ENCODE measurements at places on chromosomes 4 and X.
A peak's percentile ranks its signal among the peaks of the same experiment; 100 is the strongest.

- no peak for DNase-seq
These were observed 603.8 kb upstream of the PCDH7 start for GRCh38 chr4:30116401-30116800.

DNA sequence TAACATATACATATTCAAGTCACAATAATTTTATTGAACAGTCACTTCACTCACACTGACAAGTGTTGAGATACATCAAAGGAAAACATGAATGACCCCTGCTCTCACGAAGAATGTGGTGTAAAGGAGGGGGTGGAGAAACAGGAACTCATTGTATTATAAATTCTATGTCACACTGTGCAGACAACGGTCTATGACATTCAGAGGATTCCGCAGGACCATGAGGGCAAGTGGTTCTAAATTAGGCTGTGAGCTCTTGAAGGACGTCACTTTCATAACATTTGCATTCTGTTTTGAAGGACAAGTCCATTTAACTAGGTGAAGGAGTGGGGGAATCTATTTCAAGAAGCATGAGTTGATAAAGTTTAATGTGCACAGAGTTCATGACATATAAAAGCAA is 415.2 kb upstream of the HS3ST1 start:
- no peak for DNase-seq

DNA sequence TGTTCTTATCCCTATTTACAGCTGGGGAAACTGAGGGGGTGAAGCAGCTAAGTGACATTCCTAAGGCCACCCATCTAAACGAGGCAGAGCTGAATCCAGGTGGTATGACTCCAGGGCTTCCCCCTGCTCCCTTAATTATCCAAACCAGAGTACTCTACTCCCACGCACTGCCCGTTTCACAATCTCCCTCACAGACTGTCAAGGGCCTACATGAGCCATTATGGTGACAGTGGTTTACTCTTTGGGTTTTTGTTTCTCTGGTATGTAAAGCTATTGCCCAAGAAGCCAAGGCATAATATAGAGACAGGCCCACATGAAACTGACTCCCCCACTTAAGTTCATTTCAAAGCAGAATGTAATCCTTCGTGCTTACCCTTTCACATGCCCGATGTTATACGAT is 95.1 kb downstream of the NHS start:
- DNase-seq: no peak

DNA sequence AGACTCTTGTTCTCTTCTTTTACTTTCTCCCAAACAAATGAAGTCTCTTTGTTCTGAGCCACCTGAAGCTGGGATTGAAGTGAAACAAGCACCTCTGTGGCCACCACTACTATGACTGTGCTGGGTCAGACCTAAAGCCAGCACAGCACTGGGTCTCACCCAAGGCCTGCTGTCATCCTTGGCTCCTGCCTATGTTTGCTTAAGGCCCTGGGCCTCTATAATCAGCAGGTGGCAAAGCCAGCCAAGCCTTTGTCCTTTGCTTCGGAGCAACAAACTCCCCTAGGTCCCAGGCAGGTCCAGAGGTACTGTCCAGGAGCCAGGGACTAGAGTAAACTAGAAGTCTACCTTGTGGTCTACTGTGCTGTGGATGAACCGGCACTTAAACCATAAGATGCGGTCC is 220.6 kb upstream of the ARSJ start:
- DNase-seq: no peak

DNA sequence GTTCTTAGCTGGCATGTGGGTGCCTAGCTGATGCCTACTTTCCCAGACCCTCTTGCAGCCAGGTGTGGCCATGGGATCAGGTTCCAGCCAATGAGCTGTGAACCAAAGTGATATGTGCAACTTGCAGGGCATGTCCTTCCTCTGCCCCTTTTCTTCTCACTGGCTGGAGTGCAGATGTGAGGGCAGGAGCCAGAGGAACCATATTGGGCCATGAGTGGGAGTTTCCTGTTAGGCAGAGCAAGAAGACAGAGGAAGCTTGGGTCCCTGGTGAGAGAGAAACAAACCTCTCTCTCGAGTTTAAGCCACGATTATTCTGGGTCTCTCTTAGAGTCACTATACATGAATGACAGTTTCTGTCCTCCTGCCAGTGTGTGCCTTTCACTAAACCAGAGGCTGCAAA is 120.4 kb upstream of the STX18 start:
- no peak for DNase-seq

- no peak for DNase-seq
These were observed 94.6 kb upstream of the CASK start for GRCh38 chrX:42017971-42018370.

DNA sequence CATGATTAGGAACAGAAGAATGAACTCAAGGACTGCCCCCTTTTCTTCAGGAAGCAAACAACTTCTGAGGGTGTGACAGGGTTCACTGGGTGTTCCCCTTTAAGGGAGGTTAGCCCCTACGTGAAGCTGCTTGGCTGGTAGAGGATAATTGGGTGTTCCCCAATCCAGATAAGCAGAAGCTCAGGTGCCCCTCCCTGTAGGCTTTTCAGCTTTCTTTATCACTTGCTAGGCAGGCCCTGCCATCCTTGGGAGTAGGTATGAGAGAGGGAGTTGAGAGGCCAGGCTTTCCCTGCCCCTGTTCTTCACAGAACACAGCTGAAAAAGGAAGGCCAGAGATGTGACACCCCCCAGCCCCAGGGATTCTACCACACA is 44.2 kb downstream of the RTL9 start:
- no peak for DNase-seq

DNA sequence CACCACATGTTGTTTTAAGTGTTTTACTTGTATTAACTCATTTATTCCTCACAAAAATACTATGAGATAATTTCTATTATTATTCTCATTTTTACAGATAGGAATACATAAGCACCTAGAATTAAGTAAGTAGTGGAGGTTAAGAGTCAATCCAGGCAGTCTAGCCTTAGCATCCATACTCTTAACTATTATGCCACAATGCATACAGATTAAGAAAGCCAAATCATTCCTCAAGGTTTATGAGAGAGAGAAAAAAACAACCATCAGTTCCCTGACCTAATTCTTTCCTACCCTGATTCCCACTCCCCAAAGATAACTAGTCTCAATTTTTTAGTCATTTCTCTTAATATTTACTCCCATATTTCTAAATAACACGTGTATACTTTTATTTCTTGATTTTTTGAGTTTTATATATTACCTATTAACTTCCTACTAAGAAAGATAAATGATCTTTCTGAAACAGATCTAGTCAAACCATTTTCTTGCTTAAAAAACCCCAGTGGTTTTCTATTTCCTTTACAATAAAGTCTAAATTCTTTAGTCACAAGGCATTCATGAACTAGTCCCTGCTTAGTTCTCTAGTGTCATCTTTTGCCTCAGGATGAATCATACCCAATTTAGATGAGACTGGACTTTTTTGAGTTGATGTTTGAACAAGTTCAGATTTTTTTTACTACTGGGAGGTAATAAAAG is 16.0 kb downstream of the UBA6 start:
- DNase-seq: peak; percentile 10

DNA sequence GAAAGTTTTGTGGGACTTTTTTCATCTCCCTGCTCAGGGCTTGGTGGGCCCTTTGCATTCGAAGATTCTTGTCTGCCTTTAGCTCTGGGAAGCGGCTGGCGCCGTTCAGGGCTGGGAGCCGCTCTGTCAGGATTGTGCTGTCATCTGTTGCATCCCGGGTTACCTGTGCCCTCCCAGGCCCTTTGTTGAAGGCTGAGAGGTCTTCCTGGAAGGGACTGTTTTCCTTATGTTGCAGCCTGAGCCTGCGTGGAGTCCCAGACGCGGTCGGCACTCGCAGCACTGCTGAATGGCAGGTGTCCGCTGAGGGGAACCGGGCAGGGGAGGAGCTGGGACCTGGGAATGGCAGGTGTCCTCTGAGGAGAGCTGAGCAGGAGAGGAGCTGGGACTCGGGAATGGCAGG is 15.9 kb downstream of the RGS12 start:
- no peak for DNase-seq

DNA sequence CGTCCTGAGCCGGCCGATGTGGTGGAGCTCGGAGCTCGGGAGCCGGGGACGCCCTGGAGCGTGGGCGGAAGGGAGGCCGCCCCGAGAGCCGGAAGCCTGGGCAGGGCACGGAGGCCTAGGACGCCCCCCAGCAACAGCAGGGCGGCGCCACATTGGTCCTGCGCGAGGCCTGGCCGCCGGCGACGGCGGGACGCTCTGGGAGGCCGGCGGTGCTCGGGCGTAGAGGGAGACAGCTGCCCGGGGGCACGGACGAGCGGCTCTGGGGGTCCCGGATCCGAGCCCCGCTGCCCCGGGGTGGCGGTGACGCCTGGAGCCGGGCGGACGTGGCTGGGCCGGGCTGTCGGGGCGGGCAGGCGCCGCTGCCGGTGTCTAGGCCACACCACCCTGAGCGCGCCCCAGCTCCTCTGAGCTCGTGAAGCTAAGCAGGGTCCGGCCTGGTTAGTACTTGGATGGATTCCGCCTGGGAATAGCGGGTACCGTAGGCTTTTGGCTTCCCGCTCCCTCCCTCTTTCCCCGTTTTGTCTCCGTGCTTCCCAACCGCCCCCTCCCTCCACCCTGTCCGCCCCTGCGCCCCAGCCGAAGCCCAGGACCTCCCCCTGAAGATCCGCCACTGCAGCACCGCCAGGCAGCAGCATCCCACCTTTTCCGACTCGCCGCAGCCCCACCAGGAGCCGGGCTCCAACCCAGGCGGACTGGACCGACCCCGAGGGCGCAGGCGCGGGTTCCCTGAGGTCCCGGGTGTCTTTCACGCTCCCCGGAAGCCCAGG is 12.1 kb downstream of the FRG2 start:
- no peak for DNase-seq

- no peak for DNase-seq
These were observed 74.7 kb upstream of the GPM6B start for GRCh38 chrX:13891377-13892140.

DNA sequence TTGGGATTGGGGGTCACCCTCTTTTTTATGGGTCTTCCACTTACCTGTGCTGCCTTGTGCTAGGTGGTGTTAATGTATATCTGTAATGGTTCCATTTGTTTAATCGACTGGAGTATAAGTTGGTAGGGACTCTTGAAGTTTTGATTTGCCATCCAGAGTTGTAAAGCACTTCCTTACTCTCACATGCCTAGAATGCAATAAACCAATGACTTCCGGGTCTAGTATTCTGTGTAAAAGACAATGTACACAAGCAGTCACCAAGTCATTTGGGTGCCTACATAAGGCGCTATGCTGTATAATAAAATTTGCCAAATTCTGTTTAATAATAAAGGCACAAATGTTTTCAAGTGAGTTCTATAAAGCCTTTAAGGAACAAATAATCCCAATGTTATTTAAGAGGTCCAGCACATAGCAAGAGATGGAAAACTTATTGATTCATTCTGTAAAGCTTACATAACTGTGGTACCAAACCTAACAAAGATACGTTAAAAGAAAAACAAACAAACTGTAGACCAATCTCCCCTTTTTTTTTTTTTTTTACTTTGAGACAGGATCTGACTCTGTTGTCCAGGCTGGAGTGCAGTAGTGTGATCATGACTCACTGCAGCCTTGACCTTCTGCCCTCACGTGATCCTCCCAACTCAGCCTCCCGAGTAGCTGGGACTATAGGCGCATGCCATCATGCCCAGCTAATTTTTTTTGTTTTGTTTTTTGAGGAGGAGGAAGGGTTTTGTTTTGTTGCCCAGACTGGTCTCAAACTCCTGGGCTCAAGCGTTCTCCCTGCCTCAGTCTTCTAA is 41.5 kb upstream of the HPRT1 start:
- no peak for DNase-seq

DNA sequence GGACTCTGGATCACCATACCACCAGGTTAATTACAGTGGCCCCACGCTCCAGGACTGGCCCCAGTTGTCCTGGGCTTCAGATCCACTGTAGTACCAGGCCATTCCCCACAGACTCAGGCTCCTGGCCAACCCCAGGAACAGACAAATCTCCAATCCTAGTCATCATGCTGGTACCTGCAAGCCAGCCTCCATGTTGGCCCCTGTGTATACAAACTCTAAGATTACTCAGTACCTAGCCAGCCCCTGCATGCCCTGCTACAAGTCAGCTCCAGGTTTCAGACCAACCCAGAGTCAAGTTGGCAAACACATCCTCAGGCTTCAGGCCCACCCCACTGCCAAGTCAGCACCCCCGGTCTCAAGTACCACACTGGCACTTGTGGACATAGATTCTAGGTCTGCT is 85.9 kb downstream of the KLF8 start:
- no peak for DNase-seq

DNA sequence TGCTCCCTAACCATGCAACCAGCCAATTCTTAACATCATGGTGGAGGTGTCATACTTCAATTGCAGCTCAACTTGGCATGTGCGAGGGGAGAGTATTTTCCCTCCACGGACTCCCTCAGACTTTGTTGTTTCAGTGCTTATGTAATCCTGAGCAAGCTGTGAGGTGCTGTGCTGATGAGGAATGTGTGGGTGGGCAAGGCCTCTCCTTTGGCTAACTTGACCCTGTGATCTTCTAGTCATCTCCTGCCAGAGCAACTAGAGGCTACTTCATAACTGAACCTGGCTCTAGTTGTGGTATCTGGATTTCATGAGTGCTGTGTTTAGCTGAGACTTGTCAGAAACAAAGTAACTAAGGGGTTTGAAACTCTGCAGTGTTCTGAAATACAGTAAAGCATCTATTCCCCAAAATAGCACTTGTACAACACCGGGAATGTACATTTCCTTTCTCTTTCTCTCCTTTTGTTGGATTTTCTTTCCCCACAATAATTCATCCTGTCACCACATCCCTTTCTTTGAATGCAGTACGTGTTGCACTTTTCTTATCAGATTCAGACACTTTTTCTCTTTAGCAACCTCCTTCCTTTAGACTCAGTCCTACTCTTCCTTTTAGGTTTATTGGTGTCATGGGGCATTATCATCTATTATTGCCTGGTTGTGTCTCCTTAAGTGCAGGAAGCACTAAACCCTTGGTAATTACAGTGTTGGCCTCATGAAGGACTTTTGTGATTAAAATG is 415.2 kb upstream of the NR3C2 start:
- no peak for DNase-seq

GRCh38 chr4:141457653-141458052 is 178.7 kb upstream of the IL15 start:
- DNase-seq: no peak

GRCh38 chrX:70079870-70080269 is 17.6 kb downstream of the OTUD6A start:
- no peak for DNase-seq

DNA sequence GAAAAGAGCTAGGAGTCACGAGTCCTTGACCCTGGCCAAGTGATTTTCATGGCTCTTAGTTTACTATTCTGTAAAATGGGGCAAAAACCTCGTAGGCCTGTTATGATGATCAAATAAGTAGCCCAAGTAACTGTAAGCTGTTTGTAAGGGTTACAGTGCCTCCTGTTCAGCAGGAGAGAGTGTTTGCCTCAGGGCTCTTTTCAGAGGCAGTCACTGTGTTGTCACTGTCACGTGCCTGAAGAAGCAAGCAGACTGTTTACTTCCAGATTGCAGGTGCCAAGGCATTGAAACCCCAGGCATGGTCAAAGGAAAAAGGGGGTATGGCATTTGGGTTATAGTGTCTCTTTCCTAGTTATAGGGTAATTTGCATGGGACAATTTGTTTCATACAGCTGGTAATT is 4.5 kb downstream of the RAB39B start:
- DNase-seq: no peak

GRCh38 chr4:36269101-36269500 is 12.3 kb upstream of the DTHD1 start:
- no peak for DNase-seq

GRCh38 chr4:158319880-158320279 is 109.6 kb downstream of the TMEM144 start:
- no peak for DNase-seq

Measured in amniotic stem cell (primary cell).